Activated T-helper 1 cell treated with anti-CD3 and anti-CD28 coated beads, Interleukin-12 subunit alpha, Interleukin-12 subunit beta, Interleukin-2, Interleukin-4 antibody, amounts not matched to agents 30 ng/mL and 10 ng/mL and 1 ng/mL, durations not matched to agents 14 hours and 24 hours and 36 hours (primary cell): ENCODE measurements at places on chromosomes 6 and 20. TPM values are rescaled to one million over a fixed set of nuclear protein-coding genes. Genes with fewer than 3 reads are reported as not detected.

TTBK1 gene
- total RNA-seq: 1.7 and 2.0 TPM in 2 replicates

NRM gene
- total RNA-seq: 15.5 and 15.9 TPM in 2 replicates

BPHL gene
- total RNA-seq: 6.6 and 7.9 TPM in 2 replicates

SPTLC3 gene
- total RNA-seq: 0.10 and 0.18 TPM in 2 replicates

EEF1A1 gene
- total RNA-seq: 8,439 and 8,694 TPM in 2 replicates

CD109 gene
- total RNA-seq: 27.1 and 29.3 TPM in 2 replicates

CD164 gene
- total RNA-seq: 249 and 251 TPM in 2 replicates

SIGLEC1 gene
- total RNA-seq: not detected in 2 replicates

EYA4 gene
- not detected in 2 replicates for total RNA-seq

GRCh38 chr6:102571236-102571908 is 1177.9 kb downstream of the GRIK2 start:
- DNase-seq: no peak

GRCh38 chr20:34876406-34877282 is at the start of gene ACSS2:
Gene ACSS2, plus strand, starts transcription at chr20:34876612. Its CDS starts 34 bp downstream, at chr20:34876646.
- DNase-seq: peak; percentile 95

DNA sequence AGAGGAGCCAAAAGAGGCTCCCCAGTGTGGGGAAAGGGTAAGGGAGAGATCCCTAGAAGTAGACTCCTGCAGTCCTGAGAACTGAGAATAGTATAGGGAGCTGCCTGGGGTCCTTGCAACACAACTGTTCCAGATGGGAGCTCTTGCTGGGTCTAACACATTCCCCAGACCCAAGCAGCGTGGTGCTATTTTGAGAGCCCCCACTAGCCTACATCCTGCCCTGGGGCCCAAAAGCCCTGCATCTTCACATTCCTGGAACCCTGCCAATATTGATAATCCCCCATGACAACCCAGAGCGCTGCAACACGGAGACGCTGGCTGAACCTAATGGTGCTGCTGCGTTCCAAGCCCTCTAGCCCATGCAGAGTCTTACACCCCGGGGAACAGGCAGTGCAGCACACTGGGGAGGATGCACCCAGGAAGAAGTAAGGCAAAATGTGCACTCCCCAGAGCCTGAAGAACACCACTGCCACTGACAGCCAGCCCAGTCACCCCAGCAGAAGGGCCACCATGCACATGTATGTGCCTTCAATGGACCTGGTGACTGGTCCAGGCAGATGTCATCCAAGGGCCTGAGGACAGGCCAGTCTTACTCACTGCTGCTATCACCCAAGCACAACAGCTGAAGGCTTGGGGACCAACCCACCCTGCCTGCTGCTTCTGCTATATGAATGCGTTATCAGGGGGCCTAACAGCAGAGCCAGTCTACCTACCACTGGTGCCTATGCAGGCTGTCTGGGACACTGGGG is 7.0 kb upstream of the RNF217 start:
- no peak for DNase-seq

DNA sequence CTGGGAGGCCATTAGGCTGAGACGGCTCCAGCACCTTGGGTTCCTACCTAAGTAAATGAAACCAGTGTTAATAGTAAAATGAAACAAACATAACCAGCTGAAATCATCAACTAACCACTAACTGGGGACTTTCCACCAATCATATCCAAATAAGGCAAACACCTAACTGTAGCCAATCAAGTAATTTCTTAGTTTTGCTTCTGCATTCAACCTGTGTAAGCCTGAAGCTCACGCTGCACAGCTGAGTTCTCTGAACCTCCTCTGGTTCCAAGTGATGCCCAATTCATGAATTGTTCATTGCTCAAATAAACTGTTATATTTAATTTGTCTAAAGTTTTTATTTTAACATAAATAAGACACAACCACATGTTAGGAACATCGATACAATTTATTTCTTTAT is 22.5 kb downstream of the KLHL32 start:
- DNase-seq: no peak

GRCh38 chr6:35411066-35411465 is 41.1 kb upstream of the FANCE start:
- no peak for DNase-seq

GRCh38 chr6:12973386-12973785 is 256.8 kb downstream of the PHACTR1 start:
- no peak for DNase-seq

GRCh38 chr6:11412616-11413015 is 124.9 kb upstream of the TMEM170B start:
- no peak for DNase-seq

DNA sequence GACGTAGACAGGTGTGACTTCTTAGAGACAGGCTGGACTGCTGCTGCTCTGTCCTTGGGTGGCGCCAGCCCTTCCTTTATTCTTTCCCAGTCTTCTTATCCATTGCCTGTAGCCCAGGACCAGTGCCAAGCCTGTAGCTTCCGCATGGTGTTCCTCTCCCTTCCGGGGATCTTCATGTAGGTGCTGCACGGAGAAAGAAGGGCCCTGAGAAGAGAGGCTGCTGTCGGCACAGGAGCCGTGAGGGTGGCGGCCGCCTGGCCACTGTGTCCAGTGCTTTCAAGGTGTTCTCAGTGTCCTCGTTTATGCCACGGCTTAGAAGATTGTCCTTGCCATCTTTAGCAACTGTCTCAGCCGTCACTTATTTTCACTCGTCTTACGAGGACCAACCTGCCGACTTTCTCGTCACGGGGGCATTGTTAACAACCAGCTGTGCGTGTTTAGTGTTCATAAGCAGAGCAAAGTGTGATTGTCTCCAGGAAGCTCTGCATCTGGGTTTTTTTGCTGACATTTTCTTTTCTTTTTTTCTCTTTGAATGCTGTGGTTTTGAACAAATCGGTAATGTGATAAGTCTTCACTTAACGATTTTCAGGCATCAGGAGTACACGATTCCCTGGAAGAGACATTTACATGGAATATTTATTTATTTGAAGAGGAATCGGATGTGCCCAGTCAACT is 61.2 kb downstream of the PPP1R14C start:
- no peak for DNase-seq

DNA sequence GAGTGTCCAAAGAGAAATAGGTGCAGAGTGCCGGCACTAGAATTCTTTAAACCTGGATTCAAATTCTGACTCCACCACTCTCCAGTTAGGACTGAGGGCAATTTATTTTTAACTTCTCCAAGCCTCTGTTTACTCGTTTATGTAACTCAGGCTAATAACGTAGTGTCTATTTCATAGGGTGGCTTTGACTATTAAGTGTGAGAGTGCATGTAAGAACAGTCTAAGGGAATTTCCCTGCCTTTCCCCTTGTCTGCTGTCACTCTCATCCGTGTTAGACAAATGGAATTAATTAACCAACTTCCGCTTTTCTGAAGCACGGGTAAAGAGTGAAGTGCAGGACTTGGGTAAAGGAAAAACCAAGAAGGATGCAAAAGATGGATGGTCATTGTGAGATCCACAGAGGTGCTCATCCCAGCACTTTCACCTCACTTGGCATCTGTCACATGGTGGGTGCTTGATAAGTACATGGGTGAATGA is 4.1 kb upstream of the ZKSCAN8 start:
- DNase-seq: peak; percentile 8

GRCh38 chr20:36285746-36286447 is 20.2 kb upstream of the DLGAP4 start:
- no peak for DNase-seq
